ENCODE measurements at places on chromosomes 5 and 9.

GRCh38 chr5:14945450-14945849, 73.9 kb upstream of the ANKH start:
- DNase-seq, result no peak

DNA sequence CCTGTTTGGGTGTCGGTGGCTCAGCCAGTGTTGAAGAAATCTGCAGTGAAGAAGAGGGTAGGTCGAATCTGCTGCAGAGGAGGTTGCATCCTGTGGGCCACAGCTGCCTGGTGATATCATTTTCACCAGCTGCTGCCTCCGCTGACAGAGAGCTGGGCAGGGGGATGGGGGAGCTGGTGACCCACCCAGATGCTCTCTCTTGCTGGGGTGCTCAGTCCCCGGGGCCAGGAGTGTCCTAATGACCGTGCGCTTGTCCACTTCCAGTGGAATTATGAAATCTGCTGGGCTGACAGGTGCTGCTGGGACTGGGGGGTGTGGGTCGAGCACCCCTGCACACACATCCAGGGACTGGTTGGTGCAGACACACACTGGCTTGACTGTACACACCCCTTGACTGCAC, 83.2 kb upstream of the IRX4 start:
- DNase-seq, result no peak

- DNase-seq, result no peak
These were observed 200.0 kb downstream of the NR2F1-AS1 start for GRCh38 chr5:93381057-93381456.

GRCh38 chr5:154209591-154210081, 19.1 kb downstream of the GALNT10 start:
- no peak for DNase-seq

DNA sequence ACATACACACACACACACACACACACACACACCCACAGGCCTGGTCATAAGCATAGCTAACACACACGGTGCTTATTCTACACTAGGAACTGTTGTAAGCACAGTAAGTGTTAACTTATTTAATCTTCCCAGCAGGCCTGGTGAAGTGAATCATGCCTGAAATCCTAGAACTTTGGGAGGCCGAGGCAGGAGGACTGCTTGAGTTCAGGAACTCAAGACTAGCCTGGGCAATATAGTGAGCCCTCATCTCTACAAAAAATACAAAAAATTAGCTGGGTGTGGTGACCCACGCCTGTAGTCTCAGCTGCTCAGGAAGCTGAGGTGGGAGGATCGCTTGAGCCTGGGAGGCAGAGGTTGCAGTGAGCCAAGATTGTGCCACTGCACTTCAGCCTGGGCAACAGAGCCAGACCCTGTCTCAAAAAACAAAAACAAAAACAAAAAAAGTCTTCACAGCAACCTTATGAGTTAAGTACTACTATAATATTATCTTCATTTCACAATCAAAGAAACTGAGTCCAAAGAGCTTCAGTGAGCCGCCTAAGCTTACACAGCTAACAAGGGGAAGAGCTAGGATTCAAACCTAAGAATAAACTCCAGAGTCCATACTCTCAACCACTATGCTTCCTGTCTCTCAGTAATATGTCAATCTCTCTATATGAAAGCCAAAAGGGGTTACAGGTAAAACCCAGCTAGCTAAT, 2.3 kb downstream of the MEGF9 start:
- peak; percentile 33 for DNase-seq

DNA sequence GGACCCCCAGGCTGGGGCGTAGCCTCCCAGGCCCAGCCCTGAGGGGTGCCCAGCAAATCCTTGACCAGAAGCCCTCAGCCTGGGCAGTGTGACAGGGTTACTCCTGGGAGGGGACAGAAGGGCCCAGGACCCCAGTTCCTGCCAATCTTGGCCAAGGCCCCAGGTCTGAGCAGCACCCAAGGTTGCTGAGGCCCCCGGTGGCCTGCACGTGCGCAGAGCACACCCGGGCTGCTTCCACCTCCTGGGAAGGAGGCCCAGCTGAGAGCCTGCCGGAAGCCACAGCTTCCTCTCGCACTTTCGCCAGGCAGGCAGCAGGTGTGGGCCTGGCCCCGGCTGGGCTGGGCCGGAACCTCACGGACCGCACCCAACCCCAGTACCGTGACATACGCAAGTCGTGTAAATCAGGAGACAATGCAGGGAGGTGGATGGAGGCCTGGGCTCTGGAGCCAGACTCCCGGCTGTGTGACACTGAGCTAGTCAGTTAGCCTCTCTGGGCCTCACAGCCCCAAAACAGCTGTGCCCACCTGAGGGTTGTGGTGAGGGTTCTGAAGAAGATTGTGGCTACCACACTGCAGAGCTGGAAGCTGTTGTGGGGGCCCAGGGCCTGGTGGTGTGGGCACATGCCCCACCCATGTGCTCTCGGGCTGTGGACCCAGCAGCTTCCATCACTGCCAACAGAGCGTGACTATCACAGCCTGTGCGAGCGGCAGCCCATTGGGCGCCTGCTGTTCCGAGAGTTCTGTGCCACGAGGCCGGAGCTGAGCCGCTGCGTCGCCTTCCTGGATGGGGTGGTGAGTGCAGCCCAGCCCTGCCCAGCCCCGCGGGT, 5.1 kb downstream of the GRK6 start:
- DNase-seq, result no peak

DNA sequence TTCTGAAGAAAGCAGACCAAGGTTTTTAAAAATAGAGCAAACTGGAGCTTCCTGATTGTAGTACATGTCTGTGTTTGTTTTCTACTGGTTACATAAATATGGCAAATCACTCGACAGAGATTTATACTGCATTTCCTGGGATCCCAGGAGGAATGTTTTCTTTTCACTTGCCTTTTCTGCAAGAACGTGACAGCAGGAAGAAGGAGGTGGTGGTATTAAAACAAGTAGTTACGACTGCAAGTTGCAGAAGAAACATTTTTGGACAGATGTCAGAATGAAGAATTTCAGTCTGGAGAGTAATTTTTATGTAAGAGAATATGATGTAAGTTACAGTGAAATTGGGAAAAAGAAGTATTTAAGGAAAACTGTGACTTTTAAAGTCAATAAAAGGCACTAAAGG, 253.7 kb upstream of the NFIL3 start:
- no peak for DNase-seq

- DNase-seq, result no peak
These were observed 227.5 kb upstream of the NR4A3 start for GRCh38 chr9:99594056-99594780.

GRCh38 chr5:162473041-162473714, 405.6 kb downstream of the GABRG2 start:
- no peak for DNase-seq

- DNase-seq, result no peak
These were observed 404.8 kb downstream of the TLR4 start for GRCh38 chr9:118108971-118109370.

GRCh38 chr9:130003943-130004552, 38.9 kb downstream of the FNBP1 start:
- no peak for DNase-seq

- DNase-seq, result no peak
These were observed 44.3 kb downstream of the RETREG1 start for GRCh38 chr5:16572289-16573015.

- DNase-seq, result no peak
These were observed 5.8 kb downstream of the FPGS start for GRCh38 chr9:127808347-127809001.

- no peak for DNase-seq
These were observed 215.3 kb downstream of the MEF2C start for GRCh38 chr5:88667496-88668201.

DNA sequence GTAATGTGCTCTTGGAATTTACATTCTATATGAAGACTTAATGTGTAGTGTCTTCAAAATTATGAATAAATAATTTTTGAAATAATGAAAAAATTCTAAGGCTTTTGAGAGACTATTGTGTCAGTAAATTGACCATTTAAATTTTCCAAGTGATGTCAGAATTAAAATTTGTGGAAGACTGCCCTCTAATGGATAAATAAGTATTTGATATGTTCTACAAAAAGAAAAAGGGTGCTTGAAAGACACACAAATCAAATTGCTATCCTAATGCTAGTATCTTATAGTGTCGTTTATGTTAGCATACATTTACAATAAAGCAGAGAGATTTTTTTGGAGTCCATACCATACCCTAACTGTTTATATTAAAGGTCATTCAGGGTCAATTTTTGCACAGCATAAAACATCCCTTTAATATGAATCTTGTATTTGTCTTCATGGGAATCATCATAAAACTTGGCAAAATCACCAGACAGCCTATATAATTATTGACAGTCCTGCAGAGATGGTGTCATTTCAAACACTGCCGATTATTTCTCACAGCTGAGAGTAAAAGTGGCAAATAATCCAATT, 120.8 kb upstream of the SLC27A6 start:
- DNase-seq, result no peak
